A549 treated with AZD2906 at 1 μM for 4 hours (cell line): ENCODE measurements at places on chromosomes 12 and 14. TPM values are rescaled to one million over a fixed set of nuclear protein-coding genes. Genes with fewer than 3 reads are reported as not detected.

AMDHD1 gene
- 2.0 to 2.7 TPM (median 2.3 TPM) in 5 replicates for total RNA-seq

DLGAP5 gene
- 23.4 to 38.3 TPM (median 27.1 TPM) in 5 replicates for total RNA-seq

TSPAN11 gene
- 0.04 to 0.11 TPM (median 0.06 TPM) in 5 replicates for total RNA-seq

TOMM20L gene
- not detected in 5 replicates for total RNA-seq

MAP3K9 gene
- total RNA-seq, result 5.2 to 6.1 TPM (median 5.6 TPM) in 5 replicates

ARHGAP9 gene
- 0.33 to 0.96 TPM (median 0.48 TPM) in 5 replicates for total RNA-seq

ANKRD33 gene
- 0.05 to 0.11 TPM (median 0.07 TPM) in 4 of 5 replicates, not detected in the other for total RNA-seq

SLC39A9 gene
- 36.4 to 45.4 TPM (median 36.8 TPM) in 5 replicates for total RNA-seq

HVCN1 gene
- 0.40 to 0.86 TPM (median 0.72 TPM) in 5 replicates for total RNA-seq

MAP1LC3B2 gene
- 1.2 to 1.6 TPM (median 1.3 TPM) in 5 replicates for total RNA-seq

ALDH1L2 gene
- total RNA-seq, result 2.5 to 4.0 TPM (median 3.5 TPM) in 5 replicates

RDH5 gene
- 1.9 to 2.6 TPM (median 2.1 TPM) in 5 replicates for total RNA-seq

DAAM1 gene
- 9.2 to 15.4 TPM (median 10.3 TPM) in 5 replicates for total RNA-seq

RACGAP1 gene
- 70.1 to 96.3 TPM (median 77.2 TPM) in 5 replicates for total RNA-seq
